ENCODE measurements at places on chromosomes 4 and X. TPM values are rescaled to one million over a fixed set of nuclear protein-coding genes. Genes with fewer than 3 reads are reported as not detected.

GRCh38 chr4:168716406-168717129 lies 219.7 kb downstream of the PALLD start:
- no peak for DNase-seq

DNA sequence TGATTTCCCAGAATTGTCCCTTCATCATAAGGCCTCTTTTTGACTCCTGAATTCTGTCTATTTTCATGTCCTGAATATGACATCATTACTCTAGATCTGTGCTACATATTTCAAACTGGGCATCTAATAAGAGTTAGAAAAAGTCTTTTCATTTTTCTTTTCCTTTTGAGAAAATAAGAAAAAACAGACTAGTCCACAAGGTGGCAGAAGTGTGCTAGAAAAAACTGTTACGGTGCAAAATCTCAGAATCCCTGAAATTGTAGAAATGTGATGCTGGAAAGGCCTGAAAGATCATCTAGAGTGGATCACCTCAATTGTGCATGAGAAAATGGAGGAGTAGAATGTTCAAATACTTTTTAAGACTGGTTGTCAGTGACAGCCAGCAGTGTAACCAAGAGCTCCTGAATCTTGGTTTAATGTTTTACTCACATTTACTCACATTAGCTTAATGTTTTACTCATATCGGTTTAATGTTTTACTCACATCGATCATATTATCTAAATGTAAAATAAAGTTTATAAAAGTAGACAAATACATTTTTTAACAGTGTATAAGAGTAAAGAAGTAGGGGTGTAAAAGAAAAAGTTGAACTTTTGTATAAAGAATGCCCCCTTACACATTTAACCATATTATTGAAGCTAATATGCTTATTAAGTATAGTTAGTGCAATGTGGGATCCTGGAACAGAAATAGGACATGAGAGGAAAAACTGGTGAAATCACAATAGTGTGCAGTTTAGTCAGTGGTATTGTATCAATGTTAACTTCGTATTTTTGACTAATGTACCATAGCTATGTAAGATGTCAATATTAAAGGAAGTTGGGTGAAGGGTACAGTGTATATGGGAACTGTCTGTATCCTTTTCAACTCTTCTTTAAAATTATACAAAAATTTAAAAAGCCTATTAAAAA lies 15.2 kb downstream of the ASB11 start:
- DNase-seq = no peak

DNA sequence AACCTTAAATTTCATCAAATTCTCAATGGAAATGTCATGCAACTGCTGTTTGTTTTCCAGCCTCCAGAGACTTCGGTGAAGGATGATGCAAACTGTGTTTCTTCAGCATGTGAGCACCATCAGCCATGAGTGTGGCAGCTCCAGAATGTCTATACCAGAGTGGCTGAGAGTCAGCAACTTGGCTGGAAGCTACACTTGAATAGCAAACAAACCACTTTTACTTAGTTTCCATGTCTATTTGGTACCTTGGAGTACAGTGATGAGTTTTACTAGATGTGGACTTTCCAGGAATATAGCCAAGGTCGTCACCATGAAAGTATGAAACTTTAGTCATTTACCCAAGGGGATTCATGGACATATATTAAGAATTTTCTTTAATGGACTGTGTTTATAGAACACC lies 4.3 kb upstream of the IL21 start:
- DNase-seq = no peak

DNA sequence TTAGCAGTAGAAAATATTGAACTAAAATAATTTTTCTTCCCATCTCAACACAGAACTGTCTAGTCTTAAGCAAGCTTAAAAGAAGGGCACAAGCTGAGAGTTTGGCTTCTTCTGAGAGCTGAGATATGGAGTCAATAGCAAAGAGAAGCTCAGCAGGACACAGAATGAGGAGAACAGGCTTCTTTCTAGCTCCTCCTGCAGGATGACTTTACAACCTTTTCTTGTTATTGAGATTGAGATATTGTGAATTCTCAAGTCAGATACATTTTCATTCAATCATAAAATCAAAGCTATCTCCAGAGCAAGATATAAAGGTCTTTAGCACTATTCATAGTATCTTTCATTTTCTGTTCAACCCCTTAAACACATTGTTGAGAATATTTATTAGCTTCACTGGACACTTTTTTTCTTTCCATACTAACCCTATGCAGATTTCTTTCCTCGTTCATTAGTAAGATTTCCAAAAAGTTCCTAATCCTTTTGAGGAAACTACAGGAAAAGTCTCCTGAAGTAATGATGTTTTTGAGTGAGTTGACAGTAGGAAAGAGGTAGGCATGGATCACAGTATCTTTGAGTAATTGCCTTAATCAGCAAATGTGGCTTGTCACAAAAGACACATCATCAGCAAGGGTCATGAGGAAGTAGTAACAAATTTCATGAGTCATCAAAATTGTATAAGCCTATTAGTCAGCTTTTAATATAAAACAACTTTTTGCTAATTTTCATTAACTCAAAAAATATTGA lies 17.8 kb upstream of the CXCL3 start:
- no peak for DNase-seq

DNA sequence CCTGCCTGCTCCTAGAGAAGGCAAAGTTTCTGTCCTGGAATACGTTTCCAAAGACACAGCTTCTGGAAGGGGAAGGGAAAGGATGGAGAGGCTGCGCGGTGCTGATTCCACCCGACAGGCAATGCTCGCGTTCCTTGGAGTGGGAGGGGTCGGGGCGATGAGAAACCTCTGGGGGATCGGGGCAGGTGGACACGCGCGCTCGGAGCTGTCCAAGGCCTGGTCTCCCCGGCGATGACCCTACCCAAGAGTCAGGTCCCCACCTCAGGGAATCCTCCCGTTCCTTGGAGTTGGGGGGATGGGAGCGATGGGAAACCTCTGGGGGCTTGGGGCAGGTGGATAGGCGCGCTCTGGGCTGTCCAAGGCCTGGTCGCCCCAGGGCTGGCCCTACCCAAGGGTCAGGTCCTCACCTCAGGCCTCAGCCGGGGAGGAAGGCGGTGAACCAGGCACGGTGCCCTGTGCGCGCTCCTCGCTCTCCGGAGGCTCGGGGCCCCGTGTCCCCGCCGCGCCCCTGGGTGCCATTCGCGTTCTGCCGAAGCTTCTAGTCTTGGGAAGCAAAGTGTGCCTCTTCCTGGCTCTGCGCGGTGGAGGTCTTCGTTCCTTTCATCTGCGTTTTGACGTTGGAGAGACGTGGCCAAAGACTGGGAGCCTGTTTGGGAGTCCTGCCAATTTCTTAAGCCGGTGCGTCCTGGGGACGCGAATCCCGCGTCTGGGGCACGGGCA lies 10.6 kb upstream of the SHOX start:
- no peak for DNase-seq

GRCh38 chrX:18620349-18620748 lies 51.6 kb downstream of the RS1 start:
- DNase-seq = no peak

DNA sequence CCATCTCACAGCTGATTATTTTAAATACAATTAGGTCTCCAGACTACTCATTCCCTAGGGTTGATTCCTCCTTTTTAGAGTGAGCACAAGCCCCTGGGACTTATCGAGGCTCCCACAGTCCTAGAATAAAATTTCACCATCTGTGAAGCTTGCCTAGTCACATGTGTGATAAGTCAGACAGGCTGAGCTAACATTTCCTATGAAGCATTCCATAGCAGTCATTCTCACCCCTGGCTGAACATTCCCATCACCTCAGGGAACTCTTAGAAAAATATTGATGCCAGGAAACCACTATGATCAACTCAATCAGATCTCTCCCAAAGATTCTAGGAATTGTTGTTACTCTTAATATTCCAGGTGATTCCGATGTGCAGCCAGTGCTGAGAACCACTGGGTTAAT lies 37.7 kb downstream of the ARHGEF9 start:
- no peak for DNase-seq

DNA sequence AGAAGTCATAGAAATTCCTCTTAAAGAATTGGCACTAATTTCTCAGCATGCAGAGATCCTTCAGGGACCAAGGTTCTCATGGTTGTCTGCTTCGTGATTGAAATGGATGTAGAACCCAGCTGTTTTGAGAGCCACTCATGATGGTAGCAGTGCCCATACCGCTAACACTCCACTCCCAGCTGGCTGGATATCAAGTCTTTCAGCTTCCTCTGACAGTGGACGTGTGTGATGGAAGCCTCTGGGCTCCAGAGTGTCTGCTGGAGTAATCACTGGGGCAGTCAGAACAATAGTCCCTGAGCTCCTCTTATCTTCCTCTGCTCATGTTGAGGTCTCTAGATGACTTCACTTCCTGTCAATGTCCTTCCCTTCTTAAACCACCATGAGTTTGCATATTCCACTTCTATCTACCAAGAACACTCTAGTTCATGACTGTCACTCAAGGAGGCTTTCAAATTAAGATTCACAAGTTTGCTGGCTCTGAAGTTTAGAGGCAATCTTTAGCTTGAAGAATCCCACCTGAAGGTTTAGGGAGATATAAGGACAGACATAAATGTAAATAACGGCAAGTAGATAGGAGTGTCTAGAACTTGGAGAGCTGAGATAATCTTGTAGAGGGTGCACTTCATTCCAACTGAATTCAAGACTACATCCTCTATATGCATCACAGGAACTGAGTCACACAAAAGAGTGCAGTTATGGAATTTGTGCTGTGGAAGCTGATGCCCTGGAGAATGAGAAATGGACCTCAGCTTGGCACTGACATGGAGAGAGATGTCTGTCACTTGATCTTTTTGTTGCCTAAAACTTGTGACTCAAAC lies 64.5 kb upstream of the WDR1 start:
- no peak for DNase-seq

GRCh38 chrX:30875957-30876356 lies 13.1 kb downstream of the TAB3 start:
- DNase-seq = no peak

GRCh38 chrX:20294284-20294683 lies 27.6 kb upstream of the RPS6KA3 start:
- no peak for DNase-seq

- no peak for DNase-seq
Measured at GRCh38 chr4:36445480-36445879, 164.1 kb downstream of the DTHD1 start.

- no peak for DNase-seq
Measured at GRCh38 chr4:75035321-75035720, 102.4 kb downstream of the PARM1 start.

- DNase-seq = no peak
Measured at GRCh38 chr4:64250061-64250460, 159.2 kb downstream of the TECRL start.

SPANXD gene
- total RNA-seq = not detected

GPM6B gene
- 9.1 TPM for total RNA-seq

SLITRK4 gene
- total RNA-seq = 3.9 TPM

ZNF732 gene
- total RNA-seq = not detected

ARHGEF38 gene
- total RNA-seq = not detected

PASD1 gene
- not detected for total RNA-seq

MAGEC3 gene
- total RNA-seq = not detected

GABRG1 gene
- total RNA-seq = not detected
